ENCODE measurements at places on chromosomes 5 and 9. TPM values are rescaled to one million over a fixed set of nuclear protein-coding genes. Genes with fewer than 3 reads are reported as not detected.

The SNX18 gene
- 23.6 TPM for total RNA-seq

- DNase-seq, result no peak
Measured at GRCh38 chr9:113519426-113520108, 56.0 kb downstream of the RGS3 start.

GRCh38 chr5:10354048-10354872 lies 765 bp downstream of the MARCHF6 start:
- peak; percentile 43 for DNase-seq

The PCDHGB6 gene
- 6.1 TPM for total RNA-seq

GRCh38 chr5:10689391-10690081 lies 71.5 kb downstream of the DAP start:
- peak; percentile 78 for DNase-seq

DNA sequence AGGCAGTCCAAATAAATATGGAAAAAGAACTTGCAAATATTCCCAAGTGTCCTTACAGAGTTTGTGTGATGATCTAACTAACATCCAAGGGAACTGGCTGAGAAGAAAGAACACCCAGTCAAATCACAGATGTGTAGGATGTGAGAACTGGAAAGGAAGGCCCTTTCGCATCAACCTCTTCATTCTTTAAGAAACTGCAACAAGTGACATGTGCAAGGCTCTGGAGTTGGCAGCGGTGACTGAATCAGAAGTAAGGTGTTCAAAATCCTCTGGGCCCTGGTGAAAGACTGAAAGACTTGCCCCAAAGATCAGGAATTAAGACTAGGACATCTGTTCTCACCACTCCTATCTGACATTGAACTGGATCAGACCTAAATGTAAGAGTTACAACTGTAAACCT lies 88.7 kb downstream of the RAPGEF1 start:
- no peak for DNase-seq

Measured in WTC11 (cell line).